ENCODE measurements at places on chromosomes 7 and 10.

DNA sequence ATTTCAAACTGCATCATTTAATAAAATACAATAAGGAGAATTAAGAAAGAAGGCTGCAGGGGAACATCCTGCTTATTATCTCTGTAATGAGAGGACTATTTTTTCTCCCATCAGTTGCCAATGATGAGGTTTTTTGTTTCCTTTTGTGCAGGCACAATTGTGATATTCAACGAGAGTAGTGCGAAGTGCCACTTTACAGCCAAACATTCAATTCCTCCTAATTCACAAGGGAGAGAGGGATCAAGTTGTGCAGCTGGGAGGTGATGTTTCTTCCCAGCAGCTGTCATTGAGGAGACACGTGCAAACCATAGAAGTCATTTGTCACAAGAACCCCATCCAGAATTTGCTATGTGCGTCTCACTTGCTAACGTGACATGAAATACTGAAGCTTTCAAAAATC is 81.6 kb upstream of the ICA1 start:
- DNase-seq: no peak

DNA sequence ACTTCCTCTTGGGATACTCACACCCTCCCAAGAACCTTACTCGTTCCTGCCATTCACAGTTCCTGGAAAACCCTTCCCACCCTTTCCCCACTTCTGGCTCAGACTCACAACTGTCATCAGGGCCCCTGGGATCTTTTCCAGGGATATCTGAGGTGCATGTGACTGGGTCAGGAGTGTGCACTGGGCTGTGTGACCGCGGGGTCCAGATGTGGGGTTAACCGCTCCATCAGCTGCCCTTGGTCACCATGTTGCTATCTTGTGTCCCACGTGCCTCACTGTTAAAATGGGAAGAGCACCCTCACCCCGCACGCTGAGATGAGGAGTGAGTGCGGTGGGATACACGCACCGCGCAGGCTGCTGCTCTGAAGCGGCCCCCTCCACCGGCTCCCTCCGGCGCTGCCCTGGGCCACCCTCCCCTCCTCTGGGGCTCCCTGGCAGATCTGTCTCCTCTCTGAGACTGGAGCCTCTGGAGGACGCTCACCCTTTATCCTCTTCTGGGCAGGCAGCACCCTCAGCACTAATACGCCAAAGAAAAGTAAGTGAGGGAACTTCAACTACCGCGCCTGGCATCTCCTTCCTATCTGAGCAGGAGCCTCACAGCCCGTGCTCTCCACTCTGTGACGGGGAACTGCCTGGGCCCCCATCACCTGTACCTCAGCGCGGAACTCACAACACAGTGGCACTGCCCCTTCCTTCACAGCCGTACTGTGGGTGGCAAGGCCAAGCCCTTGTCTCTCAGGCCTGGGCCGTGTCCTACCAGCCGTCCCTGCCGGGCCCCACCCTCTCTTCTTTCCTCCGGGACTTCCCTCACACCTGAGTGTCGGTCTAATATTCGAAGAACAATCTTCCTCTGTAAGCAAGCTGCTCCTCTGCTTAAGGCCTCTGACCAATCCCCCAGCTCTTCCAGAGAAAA is 15.6 kb downstream of the COBL start:
- no peak for DNase-seq

DNA sequence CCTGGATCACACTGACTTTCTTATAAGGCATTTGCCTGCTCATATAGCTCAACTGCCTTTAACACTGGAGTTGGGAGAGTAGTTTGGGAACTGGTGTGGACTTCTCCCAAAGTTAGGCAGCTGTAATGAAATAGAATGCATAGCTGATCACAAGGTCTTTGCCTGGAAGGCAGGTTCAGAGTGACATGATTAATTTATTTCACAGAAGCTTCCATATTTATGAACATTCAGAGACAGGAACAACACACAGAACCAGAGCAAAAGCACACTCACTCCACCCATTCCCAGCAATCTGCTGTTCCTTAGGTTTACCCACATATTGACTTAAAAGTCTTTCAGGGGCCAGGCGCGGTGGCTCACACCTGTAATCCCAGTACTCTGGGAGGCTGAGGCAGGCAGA is 234.2 kb downstream of the REEP3 start:
- DNase-seq: no peak

- no peak for DNase-seq
These were observed 79.0 kb downstream of the KIAA1549 start for GRCh38 chr7:138902161-138902560.

- DNase-seq: peak; percentile 17
These were observed 149.8 kb upstream of the HDAC9 start for GRCh38 chr7:18345641-18346234.

GRCh38 chr7:36036590-36036989 is 116.5 kb upstream of the EEPD1 start:
- DNase-seq: no peak

DNA sequence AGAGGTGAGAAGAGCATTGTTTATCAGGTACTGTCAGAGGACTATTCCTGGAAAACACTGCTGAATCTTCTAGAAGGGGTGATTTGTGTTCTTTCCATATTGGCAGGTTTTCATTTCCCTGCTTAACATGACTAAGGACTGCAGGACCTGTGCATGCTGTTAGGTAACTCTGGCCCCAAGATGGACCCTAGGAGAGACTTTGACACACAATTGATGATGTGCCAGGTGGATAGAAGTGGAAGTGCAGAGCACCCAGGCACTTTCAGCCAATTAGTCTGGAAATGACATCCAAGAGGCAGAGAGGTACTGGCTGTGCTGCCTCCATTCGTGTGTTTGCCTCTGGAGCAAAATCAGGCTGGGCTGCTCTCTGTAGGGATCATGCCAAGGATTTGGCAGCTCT is 496.3 kb upstream of the GALNT17 start:
- DNase-seq: no peak

GRCh38 chr7:37445790-37446189 is 2.9 kb downstream of the ELMO1 start:
- DNase-seq: no peak

DNA sequence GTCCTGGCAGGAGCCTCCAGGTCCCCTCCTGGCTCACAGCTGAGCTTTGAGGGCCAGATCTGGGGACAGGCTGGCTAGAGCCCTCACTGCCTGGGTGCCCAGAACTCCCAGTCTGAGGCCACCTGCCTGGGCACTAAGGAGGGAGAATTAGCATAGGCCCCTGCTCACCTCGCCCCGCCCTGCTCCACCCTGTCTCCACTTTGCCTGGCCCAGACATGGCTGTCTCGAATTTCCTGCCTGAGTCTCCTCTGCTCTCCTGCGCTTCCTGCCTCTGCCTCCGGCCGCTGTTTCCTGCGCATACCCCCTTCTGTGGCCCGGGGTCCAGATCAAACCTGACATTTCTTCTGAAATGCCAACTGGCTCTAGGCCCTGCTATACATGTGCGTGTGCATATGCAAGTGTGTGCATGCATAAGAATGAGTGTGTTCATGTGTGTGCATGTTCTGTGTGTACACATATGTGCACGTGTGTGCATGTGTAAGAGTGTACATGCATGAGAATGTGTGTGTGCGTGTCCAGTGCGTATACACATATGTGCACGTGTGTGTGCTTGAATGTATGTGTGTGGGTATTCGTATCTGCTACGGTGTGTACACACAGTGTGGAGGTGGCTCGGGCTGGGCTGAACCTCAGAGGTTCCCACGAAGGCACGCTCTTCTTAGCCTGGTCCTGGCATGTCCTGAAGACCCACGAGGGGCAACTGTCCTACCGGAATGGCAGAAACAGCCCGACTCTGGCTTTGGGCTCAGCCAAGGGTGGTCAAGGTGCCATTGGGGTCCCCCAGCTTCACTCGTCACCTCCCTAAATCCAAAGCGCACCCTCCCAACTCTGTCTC is 64.9 kb downstream of the MYL10 start:
- no peak for DNase-seq

DNA sequence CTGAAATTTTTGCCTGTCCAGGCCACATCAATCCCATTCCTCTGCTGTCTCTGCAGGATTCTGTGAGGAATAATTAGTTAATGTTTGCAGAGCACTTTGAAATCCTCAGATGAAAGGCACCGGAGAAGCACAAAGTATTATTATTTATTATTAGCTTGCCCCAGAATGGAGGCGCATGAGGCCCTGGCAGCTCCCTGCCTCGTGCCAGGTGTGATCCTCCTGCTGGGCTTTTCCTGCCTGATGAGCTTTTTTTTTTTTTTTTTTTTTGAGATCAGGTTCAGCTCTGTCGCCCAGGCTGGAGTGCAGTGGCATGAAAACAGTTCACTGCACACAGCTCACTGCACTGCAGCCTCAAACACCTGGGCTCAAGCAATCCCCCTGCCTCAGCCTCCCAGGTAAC is 65.2 kb downstream of the TCF7L2 start:
- no peak for DNase-seq

DNA sequence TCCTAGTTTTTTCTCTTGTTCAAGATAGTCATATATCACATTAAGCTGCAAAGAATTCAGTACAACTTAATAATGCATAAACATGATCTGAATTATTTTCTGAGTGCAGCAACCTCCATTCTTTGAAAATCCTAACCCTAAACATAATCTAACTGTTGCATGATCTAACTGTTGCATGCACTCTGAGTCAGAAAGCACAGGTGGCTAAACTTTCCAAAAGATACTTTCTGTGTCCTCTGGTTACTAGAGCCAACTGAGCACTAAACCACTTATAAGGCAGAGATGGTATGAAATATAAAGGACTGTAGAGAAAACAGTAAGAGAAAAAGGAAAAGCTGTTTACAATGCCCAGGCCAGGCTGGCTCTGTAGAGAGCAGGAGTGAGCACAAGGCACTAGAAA is 23.0 kb upstream of the FAM133B start:
- no peak for DNase-seq

DNA sequence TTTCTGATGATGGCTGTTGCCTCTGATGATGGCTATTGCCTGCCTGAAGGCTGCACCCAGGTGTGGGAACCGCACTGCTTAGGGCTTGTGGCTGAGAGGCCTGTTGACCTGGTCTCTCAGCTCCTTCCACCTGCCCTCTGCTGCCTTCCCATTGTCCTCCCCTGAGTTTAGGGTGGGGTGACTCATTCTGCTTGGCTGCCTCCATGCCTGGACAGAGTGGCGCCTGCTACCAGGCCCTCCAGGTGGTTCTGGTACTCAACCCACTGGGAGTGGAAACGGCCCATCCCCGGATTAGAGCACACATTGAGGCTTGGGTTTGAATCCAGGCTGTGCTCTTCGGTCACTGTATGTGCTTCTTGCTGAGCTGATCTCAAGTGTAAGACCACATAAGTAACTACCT is 120.6 kb downstream of the SEM1 start:
- DNase-seq: no peak

GRCh38 chr7:151699147-151699927 is 177.6 kb downstream of the PRKAG2 start:
- no peak for DNase-seq

DNA sequence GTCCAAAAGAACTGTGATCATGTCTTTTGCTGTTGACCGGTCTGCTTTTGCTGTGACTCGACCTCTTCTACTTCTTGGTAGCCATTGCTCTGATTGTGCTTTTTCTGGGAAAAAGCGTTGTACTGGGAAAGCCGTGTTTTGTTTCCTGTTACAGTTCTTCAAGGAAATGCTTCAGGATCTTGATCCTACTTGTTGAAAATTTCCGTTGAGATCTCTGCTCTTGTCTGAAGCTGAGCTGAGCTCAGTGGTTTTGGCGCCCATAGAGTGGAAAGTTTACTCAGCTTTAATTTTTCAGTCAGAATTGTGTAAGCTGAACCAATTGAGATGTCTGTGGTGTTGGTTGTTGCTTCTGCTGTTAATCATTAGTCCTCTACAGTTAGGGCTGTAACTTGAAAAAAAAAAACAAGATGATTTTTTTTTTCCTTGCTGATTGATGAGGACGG is 302.2 kb downstream of the CCDC3 start:
- no peak for DNase-seq

- no peak for DNase-seq
These were observed 1.1 kb downstream of the MGMT start for GRCh38 chr10:129468187-129468586.

- DNase-seq: no peak
These were observed 142.5 kb upstream of the LRRTM3 start for GRCh38 chr10:66783316-66783715.

- DNase-seq: no peak
These were observed 25.7 kb upstream of the AGFG2 start for GRCh38 chr7:100513212-100513810.

DNA sequence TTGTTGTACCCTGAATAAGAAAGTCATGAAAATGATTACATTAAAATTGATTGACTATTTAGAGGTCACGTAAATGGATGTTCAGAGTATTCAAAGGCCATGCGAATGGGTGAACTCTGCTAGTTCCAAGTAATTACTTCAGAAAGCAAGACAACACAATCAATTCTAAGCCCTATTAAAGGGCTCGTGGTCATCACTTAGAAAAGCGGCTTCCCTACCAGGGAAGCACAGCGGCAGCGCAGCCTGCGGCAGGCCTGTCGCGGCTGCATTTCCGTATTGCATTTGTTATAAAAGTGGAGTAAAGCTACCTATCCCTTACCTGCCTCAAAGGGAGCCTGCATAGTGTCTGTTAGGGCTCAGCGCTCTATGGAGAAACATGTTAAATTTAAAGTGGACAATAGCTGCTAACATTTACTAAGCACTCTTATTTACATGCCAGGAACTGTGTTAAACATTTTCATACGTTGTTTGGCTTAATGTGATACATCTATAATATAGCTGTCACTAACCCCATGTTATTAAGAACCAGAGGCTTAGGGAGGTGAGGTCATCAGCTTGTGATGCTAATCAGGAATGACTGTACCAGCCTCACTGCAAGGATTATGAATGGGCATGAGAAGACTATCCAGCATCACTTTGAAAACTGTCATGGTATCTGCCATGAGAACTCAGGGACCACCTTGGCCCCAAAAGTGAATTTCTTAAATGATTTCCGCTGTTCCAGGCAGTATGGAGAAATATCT is 187.5 kb downstream of the CELF2 start:
- DNase-seq: no peak

DNA sequence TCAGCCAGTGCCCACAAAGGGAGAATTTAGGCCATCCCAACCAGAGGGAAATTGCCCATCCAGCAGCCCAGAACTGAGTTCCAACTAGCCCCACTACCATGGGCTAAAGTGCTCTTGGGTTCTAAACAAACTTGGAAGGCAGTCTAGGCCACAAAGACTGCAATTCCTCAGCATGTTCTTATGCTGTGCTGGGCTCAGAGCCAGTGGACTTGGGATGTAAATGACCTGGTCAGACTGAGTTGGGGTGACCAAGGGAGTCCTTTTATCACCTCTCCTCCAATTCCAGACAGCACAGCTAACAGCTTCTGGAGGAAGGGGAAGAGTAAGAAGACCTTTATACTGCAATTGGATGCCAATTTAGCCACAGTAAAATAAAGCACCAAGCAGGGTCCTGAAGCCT is 607.2 kb upstream of the KCND2 start:
- no peak for DNase-seq

DNA sequence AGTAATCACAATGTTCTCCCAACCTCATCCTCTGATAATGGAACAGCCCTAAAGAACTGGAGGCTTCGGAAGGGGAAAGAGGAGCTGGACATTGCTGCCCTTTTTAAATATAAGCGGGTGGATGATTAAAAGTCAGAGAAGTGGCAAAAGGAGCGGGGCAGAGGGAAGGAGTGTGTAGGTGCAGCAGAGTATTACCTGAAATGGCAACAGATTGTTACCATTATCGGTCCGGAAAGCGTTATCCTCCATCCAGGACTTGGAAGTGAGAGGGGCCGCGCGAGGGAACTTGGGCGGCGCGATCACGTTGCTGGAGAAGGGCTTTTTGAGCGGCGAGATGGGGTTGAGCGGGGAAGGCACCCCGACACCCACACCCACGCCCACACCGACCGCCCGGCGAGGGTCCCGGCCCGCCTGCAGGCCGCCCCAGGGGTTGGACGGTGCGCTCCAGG is 51.7 kb downstream of the CPEB3 start:
- DNase-seq: peak; percentile 44

GRCh38 chr10:77328272-77328816 is 309.3 kb downstream of the KCNMA1 start:
- DNase-seq: peak; percentile 2
